CD4-positive, alpha-beta T cell treated with Interleukin-15 for 1 hour (primary cell): ENCODE measurements at places on chromosomes 13 and 19.

DNA sequence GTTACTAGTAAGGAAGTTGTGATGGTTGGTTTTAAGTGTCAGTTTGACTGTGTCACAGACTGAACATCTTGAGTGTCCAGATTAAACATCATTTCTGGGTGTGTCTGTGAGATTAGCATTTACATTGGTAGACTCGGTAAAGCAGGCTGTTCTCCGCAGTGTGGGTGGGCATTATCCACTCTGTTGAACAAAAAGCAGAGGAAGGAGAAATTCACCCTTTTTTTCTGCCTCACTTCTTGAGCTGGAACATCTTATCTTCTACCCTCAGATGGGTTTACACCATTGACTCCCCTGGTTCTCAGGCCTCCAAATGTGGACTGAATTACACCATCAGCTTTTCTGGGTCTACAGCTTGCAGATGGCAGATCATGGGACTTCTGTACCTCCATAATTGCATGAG is 63.7 kb upstream of the ZDHHC20 start:
- DNase-seq, result no peak

DNA sequence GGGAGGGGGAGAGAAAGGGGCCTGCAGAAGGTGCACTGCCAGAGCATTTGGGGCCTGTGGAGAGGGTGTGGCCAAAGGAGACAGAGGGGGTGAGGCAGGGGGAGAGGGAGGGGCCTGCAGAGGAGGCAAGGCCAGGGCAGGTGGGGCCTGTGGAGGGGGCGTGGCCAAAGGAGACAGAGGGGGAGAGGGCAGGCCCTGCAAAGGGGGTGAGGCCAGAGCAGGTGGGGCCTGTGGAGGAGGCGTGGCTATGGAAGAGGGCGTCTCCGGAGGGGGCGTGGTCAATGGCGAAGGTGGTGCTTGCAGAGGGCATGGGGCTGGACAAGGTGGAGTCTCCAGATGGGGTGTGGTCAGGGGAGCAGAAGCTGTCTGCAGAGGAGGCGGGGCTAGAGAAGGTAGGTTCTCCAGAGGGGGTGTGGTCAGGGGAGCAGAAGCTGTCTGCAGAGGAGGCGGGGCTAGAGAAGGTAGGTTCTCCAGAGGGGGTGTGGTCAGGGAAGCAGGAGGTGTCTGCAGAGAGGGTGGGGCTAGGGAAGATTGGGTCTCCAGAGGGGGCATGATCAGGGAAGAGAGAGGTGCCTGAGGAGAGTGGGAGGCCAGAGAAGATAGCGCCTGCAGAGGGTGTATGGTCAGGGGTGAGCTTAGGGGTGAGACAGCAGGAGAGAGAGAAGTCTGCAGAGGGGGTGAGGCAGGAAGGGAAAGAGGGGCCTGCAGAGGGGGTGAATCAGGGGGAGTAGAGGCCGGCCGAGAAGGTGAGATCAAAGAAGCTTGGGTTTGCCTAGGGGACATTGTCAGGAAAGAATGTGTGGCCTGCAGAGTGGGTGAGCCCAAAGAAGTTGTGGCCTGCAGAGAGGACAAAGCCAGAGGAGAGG is 3.4 kb downstream of the PRR36 start:
- peak; percentile 67 for DNase-seq

- no peak for DNase-seq
Measured at GRCh38 chr19:49952479-49952836, 8.5 kb downstream of the SIGLEC11 start.

DNA sequence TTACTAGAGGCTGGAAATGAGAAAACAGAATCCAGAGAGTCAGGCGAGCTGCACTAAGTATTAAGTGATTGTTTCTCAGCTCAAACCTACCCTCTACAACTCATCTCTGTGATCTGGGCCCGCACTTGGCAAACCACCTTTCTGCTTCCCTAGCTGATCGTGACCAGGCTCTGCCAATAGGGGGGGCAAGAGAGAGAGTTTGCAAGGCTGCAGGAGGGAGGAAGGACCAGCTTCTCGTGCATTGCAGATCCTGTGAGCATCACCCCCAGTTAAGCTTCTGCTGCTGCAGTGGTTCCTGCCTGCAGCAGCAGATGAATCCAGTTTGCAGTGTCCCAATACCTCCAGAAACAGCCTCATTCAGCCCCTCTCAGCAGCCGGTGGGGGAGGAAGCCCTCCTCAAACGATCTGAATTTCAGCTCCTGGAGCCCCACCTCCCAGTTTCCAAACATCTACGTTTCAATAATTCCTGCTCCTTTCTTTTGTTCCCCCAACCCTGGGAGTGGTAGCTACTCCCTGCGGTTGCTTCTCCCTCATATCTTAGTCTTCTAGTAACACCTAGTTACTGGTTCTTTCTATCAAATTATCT is 20.0 kb downstream of the XRCC1 start:
- peak; percentile 82 for DNase-seq

GRCh38 chr13:79541426-79542049 is 60.6 kb downstream of the NDFIP2 start:
- DNase-seq, result no peak

DNA sequence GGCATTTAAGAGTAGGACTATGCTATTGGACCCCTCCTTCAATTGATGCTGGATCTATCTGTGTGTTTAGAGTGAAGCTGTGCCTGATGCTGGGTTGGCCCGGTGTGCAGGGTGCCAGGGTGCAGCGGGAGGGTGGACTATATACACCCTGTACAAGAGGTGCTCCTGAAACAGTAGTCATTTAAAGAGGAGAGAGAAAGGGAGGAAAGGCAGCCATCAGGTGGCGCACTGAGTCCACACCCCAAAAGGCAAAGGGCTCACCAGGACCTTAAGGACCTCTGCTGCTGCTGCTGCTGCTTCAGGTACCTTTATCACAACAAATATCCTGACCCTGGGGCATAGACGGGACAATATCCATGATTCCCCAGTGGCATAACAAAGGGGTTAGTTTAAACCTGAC is 39.4 kb downstream of the ZNF136 start:
- peak; percentile 52 for DNase-seq

GRCh38 chr13:30303269-30303668 is 4.1 kb downstream of the KATNAL1 start:
- no peak for DNase-seq

- DNase-seq, result peak; percentile 55
Measured at GRCh38 chr13:114134111-114134943, 1.9 kb upstream of the RASA3 start.

DNA sequence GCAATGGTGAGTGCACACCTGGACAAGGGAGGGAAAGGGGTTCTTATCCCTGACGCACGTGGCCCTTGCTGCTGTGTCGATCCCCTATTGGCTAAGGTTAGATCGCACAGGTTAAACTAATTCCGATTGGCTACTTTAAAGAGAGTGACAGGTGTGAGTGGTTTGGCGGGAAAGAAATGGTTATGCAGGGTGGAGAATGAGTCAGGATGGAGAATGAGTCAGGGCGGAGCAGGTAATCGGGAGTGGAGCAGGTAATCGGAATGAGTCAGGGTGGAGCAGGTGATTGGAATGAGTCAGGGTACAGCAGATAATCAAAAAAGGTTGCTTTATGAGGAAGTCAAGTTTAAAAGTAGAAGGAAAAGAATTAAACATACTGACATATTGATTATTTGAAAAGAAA is 24.4 kb upstream of the SIAH3 start:
- no peak for DNase-seq

DNA sequence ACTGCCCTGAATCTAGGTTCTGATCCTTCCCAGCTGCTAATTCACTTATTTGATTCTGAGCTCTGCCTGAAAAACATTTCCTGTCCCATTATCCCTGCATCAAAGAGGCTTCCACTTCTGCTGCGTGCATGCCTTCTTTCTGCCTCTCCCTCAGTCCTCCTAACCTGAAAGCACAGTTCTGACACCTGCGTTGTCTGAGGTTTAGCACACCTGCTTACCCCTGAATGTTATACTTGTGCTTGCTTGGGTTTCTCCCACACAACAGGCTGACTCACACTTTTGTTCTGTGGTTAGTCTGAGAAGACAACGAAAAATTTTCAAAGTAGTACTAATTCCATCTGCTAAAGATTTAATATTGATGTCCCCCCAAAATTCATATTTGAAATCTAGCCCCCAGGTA is 3.1 kb upstream of the SOHLH2 start:
- no peak for DNase-seq

DNA sequence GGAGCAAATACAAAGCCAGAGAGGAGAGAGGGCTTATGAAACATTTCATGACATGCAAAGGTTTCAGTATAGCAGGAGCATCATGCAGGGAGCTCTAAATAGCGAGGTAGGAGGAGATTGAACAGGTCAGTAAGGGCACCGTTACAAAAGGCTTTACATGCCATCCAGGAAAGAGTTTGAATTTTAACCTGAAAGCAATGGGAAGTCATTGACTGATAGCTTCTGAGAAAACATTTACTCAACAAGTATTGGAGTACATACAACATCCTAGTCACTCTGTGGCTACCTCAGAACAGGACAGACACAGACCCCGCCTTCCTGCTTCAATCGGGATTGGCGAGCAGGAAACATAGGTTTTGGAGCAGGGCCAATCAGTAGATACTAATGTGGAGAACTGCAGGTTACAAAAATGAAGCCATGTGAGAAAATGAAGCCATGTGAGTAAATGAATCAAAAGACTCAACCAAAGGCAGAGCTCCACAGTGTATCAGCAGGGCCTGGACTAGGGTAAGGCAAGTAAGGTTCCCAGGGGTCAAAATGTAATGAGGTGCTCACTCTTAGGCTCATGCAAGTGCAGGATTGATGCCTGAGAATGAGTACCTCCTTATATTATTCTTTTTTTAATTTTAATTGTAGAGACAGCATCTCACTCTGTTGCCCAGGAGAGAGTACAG is 46.8 kb upstream of the FNDC3A start:
- no peak for DNase-seq

DNA sequence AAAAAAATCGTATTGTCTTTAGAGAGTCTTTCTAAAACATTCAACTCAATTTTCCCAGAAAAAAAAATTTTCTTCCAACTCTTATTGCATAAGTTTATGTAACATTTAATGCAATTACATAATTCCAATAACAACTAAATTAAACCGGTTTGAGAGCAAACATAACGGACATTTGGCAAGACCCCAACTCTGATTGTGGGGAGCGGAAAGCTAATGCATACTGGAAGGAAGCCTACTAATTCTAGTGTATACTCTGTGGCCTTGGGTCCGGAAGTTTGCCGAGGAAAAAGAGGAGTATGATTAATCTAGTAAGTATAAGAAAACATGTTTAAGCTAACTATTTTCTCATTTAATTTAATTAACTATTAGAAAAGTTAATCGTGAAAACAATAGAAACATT is 21.3 kb upstream of the MIR17HG start:
- DNase-seq, result no peak

GRCh38 chr13:114146629-114147028 is 14.2 kb upstream of the RASA3 start:
- DNase-seq, result no peak

DNA sequence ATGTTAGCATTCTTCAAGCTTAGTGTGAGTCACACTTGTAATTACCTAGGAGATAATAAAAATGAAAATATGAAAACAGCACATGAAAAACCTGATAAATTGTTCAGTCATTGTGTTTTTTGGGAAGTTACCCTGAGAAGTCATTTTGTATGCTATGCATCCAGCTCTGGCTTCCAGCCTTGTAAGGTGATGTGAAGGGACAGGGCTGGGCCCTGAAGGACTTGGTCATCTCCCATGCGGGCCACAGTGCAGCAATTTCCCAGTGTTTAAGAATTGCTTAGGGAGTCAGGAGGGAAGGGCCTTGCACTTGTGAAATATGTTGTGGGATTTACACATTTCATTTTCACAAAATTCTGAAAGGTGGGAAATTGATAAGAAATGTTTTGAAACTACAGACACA is 41.3 kb downstream of the ARHGEF7 start:
- DNase-seq, result no peak

- no peak for DNase-seq
Measured at GRCh38 chr13:65606622-65607021, 1623.5 kb downstream of the PCDH9 start.

GRCh38 chr13:97976610-97977521 is 23.4 kb downstream of the IPO5 start:
- DNase-seq, result no peak

GRCh38 chr13:90498096-90498495 is 849.4 kb upstream of the MIR17HG start:
- DNase-seq, result no peak

DNA sequence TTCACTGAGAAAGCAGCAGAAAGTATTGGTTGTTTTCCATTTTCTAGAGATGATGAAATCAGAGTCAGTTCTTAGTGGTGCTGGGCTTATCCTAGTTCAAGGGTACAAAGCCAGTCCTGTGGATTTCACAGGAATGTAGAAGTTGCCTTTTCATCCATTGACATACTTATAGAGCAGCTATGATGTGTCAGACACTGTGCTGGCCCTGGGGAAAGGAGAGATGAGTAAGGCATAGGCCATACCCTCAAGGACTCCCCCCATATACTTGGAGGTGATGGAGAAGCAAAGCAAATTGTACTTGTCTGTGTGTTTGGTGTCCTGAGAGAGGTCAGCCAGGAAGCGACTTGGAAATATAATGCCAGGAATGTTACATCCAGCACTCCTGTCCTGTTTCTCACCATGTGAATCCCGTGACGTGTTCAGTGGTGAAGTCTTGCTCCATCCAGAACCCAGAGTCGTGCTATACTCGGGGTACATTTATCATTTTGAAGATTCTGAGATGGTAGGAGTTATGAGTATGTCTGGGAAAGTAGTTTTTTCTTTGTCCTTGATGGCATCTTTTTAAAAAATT is 22.6 kb downstream of the ERCC5 start:
- DNase-seq, result no peak

GRCh38 chr19:33810821-33811220 is 14.2 kb downstream of the KCTD15 start:
- DNase-seq, result no peak

DNA sequence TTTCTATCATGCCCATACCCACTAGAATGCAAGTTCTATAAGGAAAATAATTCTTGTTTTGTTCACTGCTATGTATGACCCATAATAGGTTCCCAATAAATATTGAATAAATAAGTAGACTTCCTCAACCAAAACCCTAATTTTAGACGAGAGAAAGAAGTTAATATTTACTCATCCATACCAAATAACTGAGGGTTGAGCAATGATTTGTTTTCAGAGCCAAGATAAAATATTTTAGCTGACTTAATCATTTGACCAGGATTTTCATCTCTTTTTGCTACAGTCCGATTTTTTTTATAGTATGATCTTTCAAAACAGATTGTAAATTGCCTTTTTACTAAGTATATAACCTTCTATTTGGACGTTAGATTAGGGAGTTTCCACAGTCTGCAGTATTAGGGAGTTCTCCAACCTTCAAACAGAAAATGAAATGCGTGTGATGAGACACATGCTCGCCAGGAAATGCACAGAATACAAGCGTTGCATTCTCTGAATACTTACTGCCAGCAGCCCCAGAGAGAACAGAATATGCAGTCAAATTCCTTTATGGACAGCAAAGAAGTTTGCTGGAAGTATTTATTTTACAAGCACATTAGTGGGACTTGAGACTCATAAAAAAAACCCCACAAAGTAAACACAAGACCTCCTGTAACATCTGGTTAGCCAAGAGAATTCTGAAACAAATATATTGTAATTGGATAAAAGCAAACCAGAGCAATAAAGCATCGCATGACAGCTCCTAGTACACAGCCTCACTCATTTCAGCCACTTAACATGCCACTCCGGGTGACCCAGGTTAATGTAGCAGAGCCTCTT is 230.0 kb downstream of the MYO16 start:
- no peak for DNase-seq
